ENCODE measurements at places on chromosomes 12 and 14. TPM values are rescaled to one million over a fixed set of nuclear protein-coding genes. Genes with fewer than 3 reads are reported as not detected.

The CACNA2D4 gene
- not detected for total RNA-seq

The FRMD6 gene
- 111 TPM for total RNA-seq

The TMEM119 gene
- 0.49 TPM for total RNA-seq

The GPR65 gene
- not detected for total RNA-seq

The RFX4 gene
- total RNA-seq, result not detected

The FOXN4 gene
- not detected for total RNA-seq
